ENCODE measurements at places on chromosomes 16 and 17.

GRCh38 chr16:24917891-24918290 lies 72.1 kb downstream of the SLC5A11 start:
- DNase-seq = no peak

DNA sequence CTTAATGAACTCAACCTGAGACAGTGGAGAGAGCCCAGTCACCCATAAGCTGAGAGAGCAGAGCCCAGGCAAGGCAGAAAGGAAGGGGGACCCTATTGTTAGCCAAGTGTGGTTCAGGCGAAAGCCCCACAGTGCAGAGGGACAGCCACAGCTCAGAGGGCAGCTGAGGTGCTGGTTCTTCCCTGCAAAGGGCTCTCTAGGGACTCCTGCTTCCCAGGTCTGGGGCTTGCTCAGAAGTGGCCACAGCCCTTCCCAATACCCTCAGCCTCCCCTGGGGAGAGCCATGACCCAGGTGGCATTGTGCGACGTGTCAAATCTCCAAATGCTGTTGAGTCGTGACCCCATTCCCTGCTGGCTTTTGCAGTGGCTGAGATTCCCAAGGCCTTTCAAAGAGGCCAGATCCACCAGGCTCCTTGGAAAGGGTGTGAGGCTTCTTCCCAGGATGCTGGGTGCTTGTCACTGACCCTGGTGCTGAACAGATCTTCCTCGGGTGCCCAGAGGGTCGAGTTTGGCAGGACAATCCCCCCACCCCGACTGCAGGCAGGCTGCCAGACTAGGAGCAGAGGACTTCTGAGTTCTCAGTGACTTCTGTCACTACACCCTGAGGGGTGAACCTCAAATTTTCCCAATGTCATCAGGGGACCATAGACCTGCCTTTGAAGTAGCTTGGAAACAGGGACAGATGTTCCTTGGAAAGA lies 2.5 kb upstream of the CCL17 start:
- DNase-seq = no peak

DNA sequence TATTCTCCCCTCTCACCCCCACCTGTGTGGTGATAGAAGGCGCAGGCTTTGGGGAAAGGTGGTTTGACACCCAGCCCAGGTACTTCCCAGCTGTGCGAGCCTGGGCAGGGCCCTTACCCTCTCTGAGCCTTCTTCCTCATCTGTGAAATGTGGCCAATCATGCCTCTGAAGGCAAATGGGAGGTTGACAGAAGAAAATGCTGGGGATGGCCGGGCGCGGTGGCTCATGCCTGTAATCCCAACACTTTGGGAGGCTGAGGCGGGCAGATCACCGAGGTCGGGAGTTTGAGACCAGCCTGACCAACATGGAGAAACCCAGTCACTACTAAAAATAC lies 43.7 kb downstream of the CRISPLD2 start:
- DNase-seq = no peak

DNA sequence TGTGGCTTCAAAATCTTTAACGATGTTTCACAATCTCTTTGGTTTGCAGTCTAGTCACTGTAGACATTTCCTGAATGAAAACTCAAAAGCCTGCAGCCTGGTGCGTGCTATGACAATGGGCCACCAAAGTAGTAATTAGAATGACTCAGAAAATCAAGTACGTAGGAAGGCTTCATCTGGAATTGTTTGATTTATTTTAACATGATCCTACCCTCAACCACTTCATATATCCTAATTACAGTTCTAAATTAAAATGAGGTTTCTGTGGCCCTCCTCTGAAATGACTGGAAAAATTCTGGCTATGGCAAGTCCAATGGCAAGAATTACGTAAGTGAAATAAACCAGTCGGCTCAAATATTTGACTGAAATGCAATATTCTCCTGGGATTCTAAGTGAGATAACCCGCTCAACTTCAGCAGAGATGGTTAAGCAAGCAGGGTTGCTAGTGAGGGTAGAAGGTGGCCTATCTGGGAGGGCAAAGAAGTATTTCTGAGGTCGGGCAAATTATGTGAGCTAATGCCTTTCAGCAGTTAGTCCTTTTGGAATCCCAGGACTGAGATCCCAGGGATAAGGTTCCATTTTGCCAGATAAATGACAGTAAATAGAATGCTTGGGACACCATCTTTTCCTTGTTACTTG lies 145.6 kb upstream of the MYOCD start:
- no peak for DNase-seq

- no peak for DNase-seq
These were observed 587.7 kb downstream of the MAF start for GRCh38 chr16:79012671-79013434.

DNA sequence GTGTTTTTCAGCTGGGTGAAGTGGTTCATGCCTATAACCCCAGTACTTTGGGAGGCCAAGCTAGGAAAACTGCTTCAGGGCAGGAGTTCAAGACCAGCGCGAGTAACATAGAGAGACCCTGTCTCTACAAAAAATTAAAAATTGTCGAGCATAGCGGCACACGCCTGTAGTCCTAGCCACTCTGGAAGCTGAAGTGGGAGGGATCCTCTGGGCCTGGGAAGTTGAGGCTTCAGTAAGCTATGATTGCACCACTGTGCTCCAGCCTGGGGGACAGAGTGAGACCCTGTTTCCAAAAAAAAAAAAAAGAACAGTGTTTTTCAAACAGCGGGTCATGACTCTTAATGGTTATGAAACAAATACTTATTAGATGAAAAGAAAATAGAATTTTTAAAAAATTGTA lies 2.3 kb upstream of the CYTH1 start:
- DNase-seq = no peak

- DNase-seq = no peak
These were observed 476.0 kb downstream of the SLC39A11 start for GRCh38 chr17:72616447-72616846.

GRCh38 chr17:35241520-35241919 lies 1.4 kb upstream of the SLFN5 start:
- no peak for DNase-seq
